ENCODE measurements at places on chromosomes 1 and 21. TPM values are rescaled to one million over a fixed set of nuclear protein-coding genes. Genes with fewer than 3 reads are reported as not detected.

TMEM183A gene
- total RNA-seq = 46.3 TPM

C8A gene
- total RNA-seq = 10.7 TPM

FAM167B gene
- total RNA-seq = 7.6 TPM

SLC44A3 gene
- total RNA-seq = 53.8 TPM

PGLYRP4 gene
- total RNA-seq = not detected

CENPF gene
- total RNA-seq = 3.5 TPM

LAPTM5 gene
- total RNA-seq = 111 TPM

FABP3 gene
- total RNA-seq = 13.3 TPM

KRTAP10-3 gene
- not detected for total RNA-seq

RHD gene
- total RNA-seq = not detected

ACTN2 gene
- 5.0 TPM for total RNA-seq

HPCAL4 gene
- total RNA-seq = 0.20 TPM

CHIA gene
- 0.23 TPM for total RNA-seq

SLC35A3 gene
- 38.3 TPM for total RNA-seq

CAMSAP2 gene
- 21.4 TPM for total RNA-seq

LRRC39 gene
- 0.92 TPM for total RNA-seq

ZNF593OS gene
- total RNA-seq = 0.29 TPM

TMPRSS2 gene
- total RNA-seq = 147 TPM

RXFP4 gene
- not detected for total RNA-seq

CFHR2 gene
- not detected for total RNA-seq

DNAJC28 gene
- 2.8 TPM for total RNA-seq

DDX20 gene
- total RNA-seq = 8.4 TPM

HMGN2 gene
- 236 TPM for total RNA-seq

EFNA4 gene
- total RNA-seq = 12.8 TPM

NHLH1 gene
- total RNA-seq = not detected

NTMT2 gene
- not detected for total RNA-seq

HNRNPCL2 gene
- total RNA-seq = not detected

FCGR2B gene
- 19.4 TPM for total RNA-seq

GABRD gene
- total RNA-seq = 1.2 TPM

KCNJ6 gene
- total RNA-seq = 0.12 TPM

RPTN gene
- total RNA-seq = not detected
